ENCODE measurements at places on chromosomes 4 and X.

GRCh38 chr4:112053825-112054350 lies 91.4 kb upstream of the FAM241A start:
- DNase-seq: no peak

DNA sequence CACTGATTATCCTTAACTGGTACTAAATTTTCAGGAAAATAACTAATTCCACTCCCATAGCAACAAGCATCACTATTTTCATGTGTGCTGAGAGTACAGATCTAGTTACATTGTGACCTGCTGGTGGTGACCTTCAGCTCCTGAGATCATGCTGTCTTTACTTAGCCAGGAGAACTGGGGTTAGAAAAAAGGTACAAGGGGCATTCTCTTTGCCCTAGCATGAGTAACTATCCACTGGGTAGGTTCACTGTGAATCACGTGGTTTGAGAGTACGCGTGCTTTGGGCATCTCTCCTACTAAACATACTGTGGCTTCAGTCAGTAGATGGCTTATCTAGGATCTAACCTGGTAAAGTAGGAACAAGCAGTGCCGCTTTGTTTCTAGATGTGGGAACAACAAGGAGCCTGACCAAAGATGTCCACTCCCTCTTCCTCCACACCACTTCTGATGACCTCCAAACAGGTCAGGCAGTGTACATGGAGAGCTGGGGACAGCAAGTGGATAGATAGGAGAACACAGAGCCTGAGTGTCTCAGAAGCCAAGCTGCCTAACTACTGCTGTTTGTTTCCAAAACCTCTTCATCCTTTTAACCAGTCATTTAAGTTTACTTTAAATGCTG lies 90.2 kb downstream of the CBR4 start:
- no peak for DNase-seq

GRCh38 chrX:40996886-40997530 lies 88.2 kb upstream of the USP9X start:
- DNase-seq: peak; percentile 42

DNA sequence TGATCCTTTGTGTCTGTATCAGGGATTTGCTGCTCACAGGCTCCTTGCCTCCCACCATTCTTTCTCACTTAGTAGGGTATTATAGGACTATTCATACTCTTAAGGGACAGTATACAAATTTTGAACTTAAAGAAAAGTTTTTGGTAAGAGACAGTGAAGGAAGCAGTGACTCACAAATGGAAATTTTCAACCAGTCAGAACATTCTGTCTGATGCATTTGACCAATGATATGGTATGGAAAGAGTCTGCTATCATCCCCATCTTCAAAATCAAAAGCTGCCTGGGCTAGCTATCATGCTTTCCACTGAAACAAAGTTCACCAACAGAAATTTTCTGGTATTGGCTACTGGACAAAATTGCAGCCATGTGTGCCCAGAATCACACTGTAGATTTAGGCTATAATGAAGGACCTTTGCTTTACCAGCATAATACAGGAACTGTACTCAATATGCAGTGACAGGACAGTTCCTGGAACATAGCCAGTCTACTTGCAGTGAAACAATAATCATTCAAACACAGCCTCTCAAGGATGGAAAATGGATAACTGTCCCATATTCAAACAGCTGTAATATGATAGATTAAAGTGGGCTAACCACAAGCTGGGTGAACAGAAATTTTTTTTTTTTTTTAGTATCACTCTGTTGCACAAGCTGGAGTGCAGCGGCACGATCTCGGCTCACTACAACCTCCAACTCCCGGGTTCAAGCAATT lies 109.0 kb upstream of the ACSL4 start:
- DNase-seq: no peak

GRCh38 chr4:138409670-138410069 lies 167.5 kb upstream of the SLC7A11 start:
- no peak for DNase-seq

- DNase-seq: no peak
Measured at GRCh38 chr4:70945452-70946055, 43.4 kb downstream of the MOB1B start.

DNA sequence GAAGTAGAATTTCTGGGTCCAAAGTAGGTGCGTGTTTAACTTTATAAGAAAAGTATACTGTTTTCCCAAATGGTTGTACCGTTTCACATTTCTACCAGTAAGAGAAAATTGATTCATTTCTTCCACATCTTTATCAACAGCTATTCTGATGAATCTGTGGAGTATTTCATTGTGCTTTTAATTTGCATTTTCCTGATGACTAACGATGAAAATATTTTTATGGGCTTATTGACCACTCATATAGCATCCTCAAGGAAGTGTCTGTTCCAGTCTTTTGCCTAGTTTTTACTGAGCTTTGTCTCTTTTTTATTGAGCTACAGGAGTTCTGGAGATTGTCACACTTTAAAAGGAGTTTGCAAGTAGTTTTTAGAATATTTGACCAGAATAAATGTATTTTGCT lies 92.6 kb downstream of the ASB9 start:
- no peak for DNase-seq

DNA sequence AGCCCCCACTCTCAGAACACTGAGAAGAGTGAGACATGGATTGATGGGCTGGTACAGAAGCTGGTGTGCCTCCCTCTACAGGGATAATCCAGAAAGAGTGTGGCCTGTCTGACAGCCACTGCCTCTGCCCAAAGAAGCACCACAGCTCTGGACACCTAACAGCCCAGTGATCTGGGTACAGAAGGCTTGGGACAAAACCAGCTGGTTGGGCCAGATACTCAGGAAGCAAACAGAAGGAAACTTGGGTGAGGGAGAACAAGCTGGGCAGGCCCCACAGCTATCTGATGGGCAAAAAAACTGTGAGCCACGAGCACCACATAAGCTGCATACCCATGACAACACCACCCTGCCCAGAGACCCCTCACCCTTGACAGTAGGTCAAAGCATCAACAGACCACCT lies 46.9 kb downstream of the TMPRSS11F start:
- DNase-seq: no peak

DNA sequence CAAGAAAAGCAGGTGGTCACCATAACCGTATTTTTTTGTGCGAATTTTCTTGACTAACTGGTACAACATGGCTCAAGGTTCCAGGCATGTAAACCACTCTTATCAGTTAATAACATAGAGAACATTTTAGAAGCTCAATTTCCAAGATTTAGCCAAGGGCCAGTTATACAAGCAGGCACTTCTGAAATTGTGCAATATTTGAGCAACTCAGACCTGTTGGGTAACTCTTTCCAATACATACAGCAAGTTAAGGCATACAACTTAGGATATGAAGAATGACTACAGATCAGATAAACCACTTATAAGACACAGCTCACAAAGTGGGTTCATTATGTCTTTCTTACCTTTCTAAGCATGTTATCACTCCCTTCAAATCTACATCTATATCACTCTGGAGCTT lies 43.9 kb downstream of the ZNF280C start:
- no peak for DNase-seq

DNA sequence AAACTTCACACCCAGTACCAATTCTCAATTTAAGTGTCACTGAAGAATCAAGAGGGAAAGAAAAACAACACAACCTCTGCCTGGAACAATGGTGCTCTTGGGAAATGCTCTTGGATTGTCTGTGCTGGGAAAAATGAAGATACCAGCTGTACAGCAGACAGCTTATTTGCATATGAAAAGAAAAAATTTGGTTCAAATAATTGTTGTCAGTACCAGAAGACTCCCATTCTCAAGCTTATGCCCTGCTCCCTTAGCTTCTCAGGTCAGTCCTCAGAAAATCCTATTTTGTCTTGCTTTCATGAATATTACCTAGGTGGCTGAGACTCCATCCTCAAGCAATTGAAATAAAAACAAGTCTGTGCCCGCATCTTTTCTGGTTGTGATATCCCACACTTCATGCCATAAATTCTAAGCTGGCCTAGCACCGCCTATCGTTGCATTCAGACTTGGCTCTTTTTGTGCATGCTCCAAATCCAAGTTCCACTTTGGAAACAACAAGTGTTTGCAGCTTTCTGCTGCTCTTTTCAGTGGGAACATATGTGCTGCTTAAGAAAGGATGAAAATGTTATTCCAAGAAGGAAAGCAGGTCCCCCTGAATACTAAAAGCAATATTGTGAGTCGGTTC lies 431.6 kb downstream of the INPP4B start:
- no peak for DNase-seq

GRCh38 chr4:1713003-1713851 lies 1.1 kb upstream of the SLBP start:
- DNase-seq: no peak

GRCh38 chr4:61068745-61069144 lies 131.4 kb upstream of the ADGRL3 start:
- DNase-seq: no peak

DNA sequence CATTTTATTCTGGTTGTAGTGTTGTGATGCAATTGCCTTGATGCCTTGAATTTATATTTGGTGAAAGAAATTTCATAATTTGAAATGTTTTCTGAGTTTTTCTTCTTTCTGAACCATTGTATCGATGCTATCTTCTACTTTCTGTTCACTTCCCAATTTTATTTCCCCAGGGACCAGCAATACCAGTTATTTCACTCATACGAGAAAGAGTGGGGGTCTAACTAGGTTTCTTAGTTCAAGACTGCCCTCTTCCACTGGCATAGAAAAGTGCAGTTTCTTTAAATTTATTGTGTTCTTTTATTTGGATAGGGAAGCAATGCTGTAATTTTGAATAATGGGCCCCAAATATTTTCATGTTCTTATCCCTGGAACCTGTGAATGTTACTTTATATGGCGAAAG lies 544.0 kb upstream of the ADGRL3 start:
- DNase-seq: no peak

DNA sequence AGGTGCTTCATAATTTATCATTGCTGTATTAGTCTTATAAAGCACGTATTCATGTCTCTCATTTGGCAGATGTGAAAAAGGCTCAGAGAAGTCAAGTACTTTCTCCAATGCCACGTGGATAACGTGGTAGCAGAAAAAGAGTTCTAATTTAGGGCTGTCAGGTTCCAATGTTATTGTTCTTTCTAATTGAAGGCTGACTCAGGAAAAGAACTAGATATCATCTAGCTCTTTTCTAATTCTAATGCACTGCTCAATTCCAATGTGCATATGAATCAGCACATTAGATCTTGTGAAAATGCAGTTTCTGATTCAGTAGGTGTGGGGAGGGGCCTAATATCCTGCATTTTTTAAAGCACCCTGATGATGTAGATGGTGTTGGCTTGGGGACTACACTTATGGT lies 22.8 kb downstream of the AGA start:
- DNase-seq: no peak

- DNase-seq: no peak
Measured at GRCh38 chr4:144362366-144362765, 221.8 kb upstream of the GYPA start.

GRCh38 chrX:54423161-54423888 lies 16.9 kb upstream of the TSR2 start:
- DNase-seq: no peak

GRCh38 chr4:120672558-120673147 lies 249.9 kb downstream of the PRDM5 start:
- no peak for DNase-seq

DNA sequence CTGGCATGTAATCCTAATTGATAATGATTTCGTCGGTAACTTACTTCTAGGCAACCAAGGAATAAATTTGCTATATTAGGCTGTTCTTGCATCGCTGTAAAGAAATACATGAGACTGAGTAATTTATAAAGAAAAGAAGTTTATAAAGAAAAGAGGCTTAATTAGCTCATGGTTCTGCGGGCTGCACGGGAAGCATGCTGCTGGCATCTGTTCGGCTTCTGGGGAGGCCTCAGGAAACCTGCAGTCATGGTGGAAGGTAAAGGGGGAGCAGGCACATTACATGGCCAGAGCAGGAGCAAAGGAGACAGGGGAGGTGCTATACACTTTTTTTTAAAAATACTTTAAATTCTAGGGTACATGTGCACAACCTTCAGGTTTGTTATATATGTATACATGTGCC lies 290.2 kb downstream of the STK32B start:
- no peak for DNase-seq

DNA sequence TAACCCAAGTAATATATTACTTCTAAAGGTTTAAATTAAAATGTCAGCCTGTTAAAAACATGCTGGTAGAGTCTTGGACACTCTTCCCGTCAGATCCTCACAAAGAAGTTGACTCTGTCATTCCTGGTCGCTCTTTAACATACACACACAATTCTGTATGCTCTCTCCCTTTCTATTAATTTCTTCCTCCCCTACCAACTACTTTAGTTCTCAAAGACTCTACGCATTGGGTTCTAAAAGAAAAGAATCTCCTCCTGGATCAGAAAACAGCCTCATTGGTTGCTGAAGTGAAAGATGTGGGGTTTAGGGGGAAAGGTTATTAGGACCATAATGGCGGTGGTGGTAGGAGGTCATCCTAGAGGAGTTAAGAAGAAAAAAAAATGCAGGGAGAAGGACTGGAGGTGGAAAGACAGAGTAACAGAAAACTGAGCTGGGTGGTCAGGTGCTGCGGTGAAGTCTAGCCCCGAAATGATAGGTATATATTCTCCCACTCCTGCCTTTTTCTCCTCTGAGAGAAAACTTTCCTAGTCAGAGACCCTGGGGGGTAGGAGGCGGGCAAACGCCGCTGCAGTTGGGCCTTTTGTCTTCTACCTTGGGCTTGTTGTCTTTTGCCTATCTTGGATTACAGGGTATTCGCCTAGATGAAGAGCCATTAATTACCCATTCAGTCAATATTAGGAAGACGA lies 5.2 kb upstream of the PITX2 start:
- DNase-seq: no peak

DNA sequence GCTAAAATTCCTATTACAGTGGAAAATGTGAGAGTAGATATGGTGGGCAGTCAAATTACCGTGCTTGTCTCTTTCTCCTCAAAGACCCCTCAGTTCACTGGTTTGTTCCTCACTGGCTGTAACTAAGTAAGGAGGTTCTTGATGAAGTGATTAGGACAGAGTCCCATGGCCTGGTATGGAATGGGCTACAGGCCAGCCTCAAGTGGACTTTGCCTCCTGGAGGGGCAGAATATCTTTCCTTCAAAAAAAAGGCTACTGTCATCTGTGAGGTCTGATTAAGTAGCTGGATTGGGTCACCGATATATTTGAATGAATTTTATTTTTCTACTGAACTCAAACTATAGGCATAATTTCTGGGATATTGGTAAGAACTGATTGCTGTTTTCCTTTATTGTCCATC lies 38.5 kb upstream of the TMEM164 start:
- no peak for DNase-seq
